ENCODE measurements at places on chromosomes 2 and 18. TPM values are rescaled to one million over a fixed set of nuclear protein-coding genes. Genes with fewer than 3 reads are reported as not detected.

DNA sequence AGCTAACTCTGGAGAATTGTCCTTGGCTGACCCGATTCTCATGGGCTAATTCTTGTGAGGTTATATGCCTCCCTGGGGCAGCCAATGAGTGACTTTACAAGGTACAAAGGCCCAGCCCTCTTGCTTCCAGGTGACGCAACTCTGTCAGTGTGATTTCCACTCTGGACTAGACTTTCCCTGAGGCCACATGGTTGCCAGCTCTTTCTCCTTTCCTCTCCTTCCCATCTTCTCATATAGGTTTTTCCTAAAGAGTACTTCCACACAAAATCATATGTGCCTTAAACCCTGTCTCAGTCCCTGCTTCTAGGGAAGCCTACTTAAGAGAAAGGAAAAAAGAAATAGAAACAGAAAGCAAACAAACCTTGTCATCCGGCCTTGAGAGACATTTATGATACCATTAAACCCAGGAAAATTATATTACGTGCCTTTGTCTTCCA, 226.2 kb upstream of the ZSWIM2 start:
- no peaks in the 10 kb centered on the region for H3K36me3 ChIP-seq
- no peak overlapping the region for H3K4me3 ChIP-seq
- no peak for DNase-seq
- H3K4me1 ChIP-seq = no peaks in the 10 kb centered on the region
- no peak overlapping the region for H3K27ac ChIP-seq

- H3K4me3 ChIP-seq = no peak overlapping the region
- no peaks in the 10 kb centered on the region for H3K4me1 ChIP-seq
- DNase-seq = no peak
- no peak overlapping the region for H3K27ac ChIP-seq
- H3K36me3 ChIP-seq = no peaks in the 10 kb centered on the region
- no peaks in the 10 kb centered on the region for H3K27me3 ChIP-seq
Observed at GRCh38 chr2:239015901-239016675, 168.2 kb downstream of the TWIST2 start.

EN1 gene
- total RNA-seq = not detected

GRCh38 chr2:230981704-230982103, 14.2 kb upstream of the SPATA3 start:
- no peaks in the 10 kb centered on the region for H3K27me3 ChIP-seq
- peaks cover 26% of the 10 kb centered on the region for H3K4me1 ChIP-seq
- no peak overlapping the region for H3K27ac ChIP-seq
- DNase-seq = peak; percentile 41

PROM2 gene
- total RNA-seq = 0.18 TPM

- no peak for DNase-seq
- H3K27ac ChIP-seq = peak overlapping the region; percentile 41
- no peak overlapping the region for H3K4me3 ChIP-seq
- H3K27me3 ChIP-seq = no peaks in the 10 kb centered on the region
- H3K4me1 ChIP-seq = no peaks in the 10 kb centered on the region
- H3K36me3 ChIP-seq = no peaks in the 10 kb centered on the region
Observed at GRCh38 chr2:144890828-144891227, 370.9 kb upstream of the ZEB2 start.

MBOAT2 gene
- 3.2 TPM for total RNA-seq

GRCh38 chr2:148298196-148298595, 277.3 kb downstream of the MBD5 start:
- H3K27me3 ChIP-seq = no peaks in the 10 kb centered on the region
- no peak overlapping the region for H3K4me3 ChIP-seq
- no peak for DNase-seq
- no peak overlapping the region for H3K27ac ChIP-seq

- no peaks in the 10 kb centered on the region for H3K36me3 ChIP-seq
- no peak for DNase-seq
- no peak overlapping the region for H3K4me3 ChIP-seq
Observed at GRCh38 chr2:54540194-54540593, 84.1 kb downstream of the SPTBN1 start.

ASPRV1 gene
- 0.77 TPM for total RNA-seq

LAMA1 gene
- not detected for total RNA-seq

- H3K27ac ChIP-seq = no peak overlapping the region
- H3K36me3 ChIP-seq = no peaks in the 10 kb centered on the region
Observed at GRCh38 chr18:52730972-52731619, 391.1 kb downstream of the DCC start.

COL4A4 gene
- total RNA-seq = not detected

All from CD8-positive, alpha-beta memory T cell (primary cell).